ENCODE measurements at places on chromosomes 12 and 14. TPM values are rescaled to one million over a fixed set of nuclear protein-coding genes. Genes with fewer than 3 reads are reported as not detected.

The NPAS3 gene
- not detected for total RNA-seq

DNA sequence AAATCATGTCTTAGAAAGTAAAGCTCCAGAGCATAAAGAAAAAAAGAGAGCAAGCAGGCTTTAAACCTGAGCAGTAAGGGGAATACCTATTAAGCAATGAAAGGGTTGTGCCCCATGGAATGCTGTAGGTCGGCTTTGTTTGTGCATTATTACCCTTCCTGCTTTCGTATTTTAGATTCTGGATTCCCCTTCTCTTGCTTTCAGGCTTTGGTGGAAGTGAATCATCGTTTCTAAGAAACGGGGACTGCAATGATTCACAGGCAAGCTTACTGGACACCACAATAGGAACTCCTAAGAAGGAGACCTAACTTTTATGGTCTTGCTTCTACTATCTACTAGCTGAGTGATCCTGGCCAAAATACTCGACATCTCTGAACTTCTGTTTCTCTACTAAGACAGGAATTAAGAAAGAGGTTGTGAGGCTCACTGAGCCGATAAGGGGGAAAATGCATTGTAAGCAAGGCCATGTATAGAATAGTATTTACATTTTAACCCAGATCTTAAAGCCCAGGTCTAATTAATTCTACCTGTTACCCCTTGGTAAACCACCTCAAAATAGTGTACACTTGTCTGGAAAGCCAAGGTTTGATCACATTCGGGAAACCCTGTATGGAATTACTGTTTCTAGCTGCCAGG is 1.2 kb upstream of the BMAL2 start:
- peak; percentile 26 for DNase-seq

DNA sequence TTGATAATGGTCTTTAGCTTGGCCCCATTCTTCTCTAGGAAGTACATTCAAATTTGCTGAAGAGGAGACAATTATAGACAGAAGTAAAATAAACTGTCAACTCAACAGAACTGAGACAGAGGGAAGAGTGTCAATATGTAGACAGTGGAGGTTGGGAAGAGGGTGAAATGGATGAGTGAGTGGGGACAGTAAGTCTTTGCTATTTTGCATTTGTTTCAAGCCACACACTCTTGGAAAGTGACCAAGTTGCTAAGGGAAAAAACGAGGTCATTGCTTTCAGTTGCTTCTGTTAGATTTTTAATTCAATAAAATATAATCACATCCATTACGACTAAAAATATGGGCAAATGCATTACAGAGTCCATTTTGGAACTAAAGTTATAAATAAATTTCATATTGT is 47.8 kb downstream of the BTBD7 start:
- no peak for DNase-seq

DNA sequence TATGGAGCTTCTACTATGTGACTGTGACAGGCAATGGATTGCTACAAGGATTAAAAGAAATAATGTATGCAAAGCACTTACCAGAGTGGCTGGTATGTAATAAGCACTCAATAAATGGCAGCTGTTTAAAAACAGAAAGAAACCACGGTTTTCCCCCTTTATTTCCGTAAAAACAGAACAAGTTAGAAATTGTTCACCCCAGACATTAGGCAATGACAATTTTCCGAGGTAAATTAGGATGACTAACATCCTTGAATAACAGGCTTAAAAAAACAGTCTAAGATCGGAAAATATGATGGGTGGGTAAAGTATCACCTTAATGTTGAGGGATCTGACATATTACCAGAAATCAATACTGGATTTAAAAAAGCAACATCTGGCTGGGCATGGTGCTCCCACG is 20.9 kb upstream of the CNIH1 start:
- no peak for DNase-seq

The INSM2 gene
- not detected for total RNA-seq

The SPTB gene
- total RNA-seq = 0.12 TPM

DNA sequence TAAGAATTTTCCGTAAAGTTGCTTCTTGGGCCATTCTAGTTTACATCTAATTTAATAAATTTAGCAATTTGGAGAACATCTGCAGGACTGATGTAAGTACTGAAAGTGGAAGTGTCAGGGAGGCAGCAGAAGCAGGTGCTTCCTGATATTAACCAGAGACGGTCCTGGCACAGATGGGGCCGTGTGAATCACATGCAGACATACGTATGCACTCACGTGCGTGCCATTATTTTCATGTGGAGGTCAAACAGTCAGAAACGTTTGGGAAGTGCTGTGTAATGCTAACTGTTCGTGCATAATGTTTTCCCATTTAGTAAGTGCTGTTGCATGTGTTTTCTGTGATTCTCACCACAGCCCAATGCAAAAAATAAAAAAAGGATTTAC is 87.8 kb upstream of the DYNC1H1 start:
- DNase-seq = peak; percentile 96

All from B cell (primary cell).